ENCODE measurements at places on chromosomes 2 and 18.

DNA sequence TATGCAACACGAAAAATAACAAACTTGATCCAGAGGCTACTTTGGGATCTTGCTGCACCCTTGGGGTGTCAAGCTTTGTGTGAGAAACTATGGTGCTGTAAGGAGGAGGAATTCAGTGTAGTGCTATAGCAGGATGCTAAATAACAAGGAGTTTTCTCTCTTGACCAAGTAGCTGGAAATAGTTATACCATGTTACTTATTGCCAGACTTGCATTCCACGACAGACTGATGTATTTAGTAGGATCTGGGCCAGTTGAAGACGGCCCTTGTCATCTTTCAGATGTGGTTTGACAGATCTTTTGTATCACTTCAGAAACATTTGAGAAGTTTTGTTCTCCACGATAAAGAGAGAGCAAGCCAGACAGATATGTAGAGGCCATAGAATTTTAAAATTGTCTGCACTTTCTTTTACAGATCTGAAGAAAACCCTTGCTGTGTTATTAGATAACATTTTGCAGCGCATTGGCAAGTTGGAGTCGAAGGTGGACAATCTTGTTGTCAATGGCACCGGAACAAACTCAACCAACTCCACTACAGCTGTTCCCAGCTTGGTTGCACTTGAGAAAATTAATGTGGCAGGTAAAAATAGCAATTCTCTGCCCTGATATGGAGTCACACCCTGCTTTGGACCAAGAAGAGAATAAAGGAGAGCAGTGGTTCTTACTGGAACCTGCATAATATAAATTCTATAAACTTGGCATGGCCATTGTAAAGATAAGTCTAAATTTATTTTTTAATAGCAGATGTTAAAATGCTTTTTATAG lies 16.3 kb downstream of the MGAT5 start:
- no peak for DNase-seq

GRCh38 chr18:25171334-25171733 lies 180.6 kb downstream of the ZNF521 start:
- DNase-seq, result no peak

- DNase-seq, result no peak
Measured at GRCh38 chr2:47072018-47072691, 83.0 kb downstream of the STPG4 start.

- no peak for DNase-seq
Measured at GRCh38 chr2:131039535-131039907, 53.7 kb downstream of the FAM168B start.

DNA sequence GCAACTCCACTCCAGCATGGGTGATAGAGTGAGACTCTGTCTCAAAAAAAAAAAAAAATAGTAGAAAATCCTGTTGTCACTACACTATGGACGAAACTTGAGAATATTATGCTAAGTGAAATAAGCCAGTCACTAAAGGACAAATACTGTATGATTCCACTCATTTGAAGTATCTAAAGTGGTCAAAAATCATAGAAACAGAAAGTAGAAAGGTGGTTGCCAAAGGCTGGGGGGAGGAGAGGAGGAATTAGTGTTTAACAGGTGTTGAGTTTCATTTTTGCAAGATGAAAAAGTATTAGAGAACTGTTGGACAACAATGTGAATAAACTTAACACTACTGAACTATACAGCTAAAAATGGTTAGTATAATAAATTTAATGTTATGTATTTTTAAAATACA lies 18.8 kb upstream of the RMP24 start:
- DNase-seq, result no peak

DNA sequence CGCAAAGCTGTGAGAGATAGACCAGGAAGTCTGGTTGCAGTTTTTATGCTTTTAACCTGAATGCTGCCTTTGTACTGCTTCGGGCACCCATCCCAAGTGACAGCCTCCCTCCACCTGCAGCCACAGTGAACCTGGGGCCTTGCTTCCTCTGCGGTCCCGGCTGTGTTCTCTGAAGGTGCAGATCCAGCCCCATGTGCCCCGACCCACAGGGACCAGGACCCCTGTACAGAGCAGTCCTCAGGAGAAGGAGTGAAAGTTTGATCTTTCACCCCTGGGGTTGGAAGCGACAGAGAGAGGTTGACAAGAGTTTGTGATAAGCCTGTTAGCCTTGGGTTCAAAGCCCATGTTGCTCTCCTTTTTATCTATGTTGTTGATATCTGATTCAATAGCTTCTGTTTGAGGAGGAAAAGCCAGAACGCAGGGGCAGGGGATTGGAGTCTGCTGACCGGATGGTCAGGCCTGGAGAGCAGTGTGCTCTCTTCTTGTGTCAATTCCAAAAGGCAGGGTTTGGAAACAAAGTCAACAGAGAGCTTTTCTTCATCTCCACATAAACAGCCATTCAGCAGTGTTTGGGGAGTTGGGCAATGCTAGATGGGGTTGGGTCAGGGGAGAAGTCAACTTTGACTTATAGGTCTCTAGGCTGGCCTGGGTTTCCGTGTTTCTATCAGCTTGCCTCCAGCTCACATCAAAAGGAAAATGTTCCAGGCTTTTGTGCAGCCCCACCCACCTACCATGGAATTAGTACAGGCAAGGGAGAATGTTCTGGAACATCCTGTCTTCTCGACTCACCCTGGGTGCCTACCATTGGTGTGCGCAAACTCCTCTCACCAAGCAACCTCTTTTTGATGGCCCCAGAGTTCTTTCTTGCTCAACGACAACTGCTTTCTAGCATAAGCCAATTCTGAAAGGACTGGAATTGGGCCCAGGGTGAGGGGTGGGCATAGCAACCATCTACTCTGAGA lies 214.9 kb downstream of the ALPK2 start:
- no peak for DNase-seq

- DNase-seq, result no peak
Measured at GRCh38 chr2:40341198-40341597, 110.7 kb downstream of the SLC8A1 start.

- DNase-seq, result no peak
Measured at GRCh38 chr2:176239031-176239430, 30.2 kb upstream of the MTX2 start.

GRCh38 chr2:43270930-43271615 lies 44.7 kb upstream of the ZFP36L2 start:
- no peak for DNase-seq

DNA sequence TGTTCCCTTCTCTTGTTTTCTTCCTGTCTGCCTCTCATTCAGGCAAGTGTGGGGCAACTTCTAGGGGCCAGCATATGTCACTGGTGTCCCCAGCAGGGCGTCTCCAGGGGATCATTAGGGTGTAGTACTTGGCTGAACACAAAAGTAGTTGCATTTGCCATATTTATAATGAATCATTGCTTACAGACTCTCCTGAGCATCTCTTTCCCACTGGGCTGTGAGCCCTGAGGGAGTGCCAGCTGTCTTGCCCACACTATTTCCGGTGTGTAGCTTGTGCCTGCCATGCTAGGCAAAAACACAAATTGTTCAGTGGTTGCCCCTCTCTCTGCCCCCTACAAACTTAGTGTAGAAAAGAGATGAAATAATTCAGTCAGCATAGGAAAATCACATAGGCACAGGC lies 40.8 kb upstream of the SCLY start:
- DNase-seq, result peak; percentile 88

- DNase-seq, result peak; percentile 57
Measured at GRCh38 chr2:121076885-121077549, 208.0 kb downstream of the TFCP2L1 start.

DNA sequence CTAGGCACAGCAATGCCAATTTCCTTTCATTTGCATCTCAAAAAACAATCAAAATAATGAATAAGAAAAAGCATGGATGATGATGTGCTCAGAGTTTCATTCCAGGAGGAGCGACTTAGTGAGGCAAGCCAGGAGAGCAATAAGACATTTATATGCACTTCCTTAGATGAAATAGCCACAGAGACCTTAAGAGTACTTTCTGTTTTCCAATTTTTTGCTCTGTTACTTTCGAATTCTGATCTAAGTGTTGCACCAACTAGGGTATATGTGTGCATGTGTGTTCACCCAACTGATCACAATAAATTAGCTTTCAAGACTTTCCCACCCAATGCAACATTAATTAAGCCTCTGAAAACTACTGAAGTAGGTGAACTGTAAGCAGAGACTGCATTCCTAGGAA lies 709 bp downstream of the RAB27B start:
- DNase-seq, result no peak

GRCh38 chr2:173213181-173213580 lies 137.5 kb downstream of the MAP3K20 start:
- DNase-seq, result no peak

- no peak for DNase-seq
Measured at GRCh38 chr2:85162746-85163301, 29.6 kb downstream of the TCF7L1 start.

DNA sequence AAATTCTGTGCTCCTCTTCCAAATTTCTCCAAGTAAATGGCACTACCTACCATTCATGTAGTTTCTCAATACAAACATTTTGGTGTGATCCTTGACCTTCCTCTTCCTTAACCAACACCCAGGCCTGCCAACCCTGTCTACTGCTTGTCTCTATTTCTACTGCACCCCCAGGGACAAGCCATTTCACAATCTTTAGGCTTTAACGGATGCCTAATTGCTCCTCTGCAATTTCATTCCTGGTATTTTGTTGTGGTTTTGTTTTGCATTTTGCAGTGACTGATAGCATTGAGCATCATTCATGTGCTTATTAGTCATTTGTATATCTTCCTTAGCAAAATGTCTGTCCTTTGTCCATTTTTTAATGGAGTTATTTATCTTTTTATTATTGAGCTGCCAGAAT lies 10.0 kb downstream of the FAP start:
- no peak for DNase-seq

DNA sequence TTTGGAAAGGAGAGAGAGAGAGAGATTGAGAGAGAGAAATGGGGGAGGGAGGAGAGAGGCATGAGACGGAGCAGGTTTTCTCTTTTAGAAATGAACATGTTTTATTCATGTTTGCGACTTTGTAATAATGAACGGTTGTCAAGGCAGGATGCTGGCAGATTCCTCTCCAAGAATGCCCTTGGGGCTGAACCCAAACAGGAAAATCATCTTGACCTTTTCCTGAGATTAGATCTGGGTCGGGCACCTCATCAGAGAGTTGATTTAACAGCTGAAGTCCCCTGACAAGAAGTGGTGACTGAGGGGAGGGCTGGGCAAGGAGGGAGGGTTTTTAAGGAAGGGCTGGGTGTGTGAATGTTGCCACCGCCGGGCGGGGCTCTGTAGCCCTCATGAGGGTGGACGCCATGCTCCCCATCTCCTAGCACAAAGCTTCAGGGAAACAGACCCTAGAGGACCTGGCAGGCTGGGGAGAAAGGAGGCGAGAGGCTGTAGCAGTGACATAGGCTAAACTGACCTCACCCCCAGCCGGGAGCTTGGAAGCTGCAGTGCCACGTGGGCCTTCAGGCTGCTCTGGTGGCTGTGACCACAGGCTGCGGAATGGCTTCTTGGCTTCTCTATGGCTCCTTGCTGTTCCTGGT lies 60.0 kb downstream of the LIPG start:
- no peak for DNase-seq

DNA sequence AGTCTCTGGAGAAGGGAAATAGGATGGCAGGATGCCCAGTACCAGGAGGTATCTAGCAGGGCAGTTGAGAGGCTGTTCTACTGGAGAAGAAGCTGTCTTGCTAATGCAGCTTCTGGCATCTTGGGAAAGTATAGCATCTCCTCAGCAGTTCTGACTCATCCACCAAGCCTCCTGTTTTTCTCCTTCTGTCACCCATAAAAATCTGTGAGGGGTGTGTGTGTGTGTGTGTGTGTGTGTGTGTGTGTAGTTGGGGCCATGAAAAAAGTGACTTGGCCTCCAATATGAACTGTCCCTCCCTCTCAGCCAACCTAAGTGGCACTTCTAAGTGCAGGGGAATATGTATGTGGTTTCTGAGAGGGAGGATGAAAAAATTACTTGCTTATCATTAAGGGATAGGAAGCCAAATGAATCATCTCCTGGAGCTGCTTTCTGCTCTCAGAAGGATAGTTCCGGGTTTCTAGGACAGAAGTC lies 83.9 kb downstream of the CBLN2 start:
- DNase-seq, result no peak
